ENCODE measurements at places on chromosomes 5 and 9.

DNA sequence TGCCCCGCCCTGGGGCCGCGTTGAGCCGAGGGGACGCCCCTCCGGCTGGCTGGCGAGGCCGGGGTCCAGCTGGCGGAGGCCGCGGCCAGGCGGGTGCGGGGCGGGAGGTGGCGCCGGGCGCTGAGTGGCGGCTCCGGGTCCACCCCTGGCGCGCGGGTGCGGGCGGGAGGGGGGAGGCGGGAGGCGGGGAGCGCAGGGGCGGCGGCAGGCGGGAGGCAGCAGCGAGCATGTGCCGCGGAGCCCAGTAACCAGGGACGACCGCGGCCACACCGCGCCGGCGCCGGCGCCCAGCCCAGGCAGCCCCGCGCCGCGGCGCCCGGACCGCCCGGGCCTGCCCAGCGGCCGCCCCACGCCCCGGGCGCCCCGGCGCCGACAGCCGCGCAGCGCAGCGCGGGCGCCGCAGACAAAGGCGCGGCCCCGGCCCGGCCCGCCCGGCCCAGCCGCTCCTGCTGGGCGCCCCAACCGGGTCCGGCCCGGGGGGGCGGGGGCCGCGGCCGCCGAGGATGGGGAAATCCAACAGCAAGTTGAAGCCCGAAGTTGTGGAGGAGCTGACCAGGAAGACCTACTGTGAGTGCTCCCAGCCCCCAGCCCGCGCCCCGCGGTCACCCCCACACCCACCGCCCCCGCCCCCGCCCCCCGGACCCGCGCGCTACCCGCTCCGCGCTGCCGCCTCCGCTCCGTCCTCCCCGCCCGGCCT, at the start of gene NCS1:
Gene NCS1, plus strand, starts transcription at position 244 of the 697 bp plus-strand sequence. Its CDS starts 260 bp downstream, at position 504.
- peak; percentile 34 for DNase-seq

DNA sequence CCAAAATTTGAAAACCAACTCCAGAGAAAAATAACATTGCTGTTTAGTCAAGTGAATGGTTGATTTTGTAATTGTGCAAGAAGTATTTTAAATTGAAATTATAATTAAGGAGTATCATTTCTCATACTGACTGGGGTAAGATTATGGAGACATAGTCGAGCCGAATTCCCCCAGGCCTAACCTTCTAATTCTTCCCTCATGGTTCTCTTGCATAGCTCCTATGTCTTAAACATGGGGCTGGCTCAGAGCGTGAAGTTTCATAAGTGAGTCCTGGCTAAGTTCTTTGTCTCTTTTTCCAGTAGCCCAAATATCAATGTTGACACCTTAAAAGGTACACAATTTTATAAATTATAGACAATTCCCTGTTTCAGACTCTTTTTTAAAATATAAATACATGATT, 46.7 kb upstream of the ANXA1 start:
- no peak for DNase-seq

DNA sequence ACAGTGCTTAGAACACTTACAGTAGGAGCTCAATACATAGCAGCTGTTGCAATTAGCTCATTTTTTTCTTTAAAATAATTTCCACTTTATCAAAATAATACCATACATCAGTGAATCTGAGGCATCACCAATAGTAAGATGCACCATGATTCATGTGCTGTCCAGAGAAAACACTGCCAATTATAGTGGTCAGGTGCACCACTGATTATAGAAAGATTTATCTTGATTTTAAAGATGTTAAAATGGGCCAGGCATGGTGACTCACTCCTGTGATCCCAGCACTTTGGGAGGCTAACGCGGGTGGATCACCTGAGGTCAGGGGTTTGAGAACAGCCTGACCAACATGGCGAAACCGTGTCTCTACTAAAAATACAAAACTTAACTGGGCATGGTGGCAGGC, 39.4 kb downstream of the NAIF1 start:
- no peak for DNase-seq

- DNase-seq, result no peak
These were observed 26.6 kb downstream of the WNT8A start for GRCh38 chr5:138110266-138110963.

- DNase-seq, result no peak
These were observed 19.6 kb downstream of the PTPA start for GRCh38 chr9:129130791-129131190.

- DNase-seq, result no peak
These were observed 184.8 kb upstream of the RASEF start for GRCh38 chr9:83247732-83248131.

- no peak for DNase-seq
These were observed 17.8 kb downstream of the BOD1 start for GRCh38 chr5:173598686-173599085.

- no peak for DNase-seq
These were observed 8.2 kb downstream of the LIFR start for GRCh38 chr5:38548064-38548759.

GRCh38 chr9:116095403-116095802, 58.2 kb upstream of the PAPPA start:
- no peak for DNase-seq

DNA sequence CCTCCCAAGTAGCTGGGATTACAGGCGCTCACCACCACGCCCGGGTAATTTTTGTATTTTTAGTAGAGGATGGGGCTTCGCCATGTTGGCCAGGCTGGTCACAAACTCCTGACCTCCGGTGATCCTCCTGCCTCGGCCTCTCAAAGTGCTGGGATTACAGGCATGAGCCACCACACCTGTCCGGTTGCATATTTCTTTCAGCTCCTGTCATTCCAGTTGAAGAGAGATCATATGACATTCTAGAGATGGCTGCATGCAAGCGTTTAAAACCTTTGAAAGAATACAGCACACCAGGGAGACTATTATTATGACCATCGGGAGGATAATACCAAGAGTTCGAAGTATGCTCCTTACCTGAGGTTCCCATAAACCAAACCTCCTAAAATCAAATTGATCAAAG, 9.6 kb upstream of the NIM1K start:
- DNase-seq, result no peak

- no peak for DNase-seq
These were observed 650 bp downstream of the ELP1 start for GRCh38 chr9:108933231-108933717.

Measured in CD4-positive, alpha-beta T cell treated with Interleukin-10 for 1 hour (primary cell).